Stimulated activated CD4-positive, alpha-beta T cell treated with anti-CD3 and anti-CD28 coated beads, Interleukin-15, amount 100 ng/mL, for 1 hour (primary cell): ENCODE measurements at places on chromosomes 13 and 19.

- DNase-seq, result no peak
Observed at GRCh38 chr13:79121286-79121685, 284.8 kb downstream of the RBM26 start.

- DNase-seq, result no peak
Observed at GRCh38 chr13:111420113-111420876, 99.9 kb downstream of the TEX29 start.

- DNase-seq, result no peak
Observed at GRCh38 chr13:73365681-73366080, 306.9 kb downstream of the KLF5 start.

DNA sequence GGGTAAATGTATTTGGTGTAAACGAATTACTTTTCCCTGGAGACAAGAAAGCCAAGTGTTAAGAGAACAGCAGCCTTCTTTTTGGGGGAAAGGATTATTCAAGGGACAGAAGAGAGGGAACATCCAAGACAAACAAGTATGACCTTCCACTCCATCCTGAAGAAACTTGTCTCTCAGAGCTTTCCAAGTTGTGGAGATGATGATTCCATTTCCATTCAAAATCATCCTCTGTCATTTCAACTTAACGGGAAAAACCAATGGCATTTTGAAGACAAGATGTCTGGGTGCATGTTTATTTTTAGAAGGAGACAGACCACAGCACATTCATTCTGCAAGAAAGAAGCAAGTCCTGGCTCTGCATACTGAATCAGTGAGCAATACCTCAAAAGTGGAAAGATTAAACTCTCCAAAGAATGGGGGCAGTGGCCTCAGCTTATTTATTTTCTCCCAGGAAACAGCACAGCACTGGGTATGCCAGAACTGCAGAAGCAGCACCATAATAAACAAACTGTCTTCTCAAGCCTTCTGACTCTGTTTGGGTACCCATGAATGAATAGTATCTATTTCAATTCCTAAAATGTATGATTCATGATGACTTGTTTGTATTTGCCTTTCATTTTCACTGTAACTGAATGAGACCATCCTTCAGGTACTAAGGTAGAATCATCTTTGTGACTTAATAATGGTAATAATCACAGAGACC lies 541.0 kb downstream of the RFC3 start:
- DNase-seq, result no peak

DNA sequence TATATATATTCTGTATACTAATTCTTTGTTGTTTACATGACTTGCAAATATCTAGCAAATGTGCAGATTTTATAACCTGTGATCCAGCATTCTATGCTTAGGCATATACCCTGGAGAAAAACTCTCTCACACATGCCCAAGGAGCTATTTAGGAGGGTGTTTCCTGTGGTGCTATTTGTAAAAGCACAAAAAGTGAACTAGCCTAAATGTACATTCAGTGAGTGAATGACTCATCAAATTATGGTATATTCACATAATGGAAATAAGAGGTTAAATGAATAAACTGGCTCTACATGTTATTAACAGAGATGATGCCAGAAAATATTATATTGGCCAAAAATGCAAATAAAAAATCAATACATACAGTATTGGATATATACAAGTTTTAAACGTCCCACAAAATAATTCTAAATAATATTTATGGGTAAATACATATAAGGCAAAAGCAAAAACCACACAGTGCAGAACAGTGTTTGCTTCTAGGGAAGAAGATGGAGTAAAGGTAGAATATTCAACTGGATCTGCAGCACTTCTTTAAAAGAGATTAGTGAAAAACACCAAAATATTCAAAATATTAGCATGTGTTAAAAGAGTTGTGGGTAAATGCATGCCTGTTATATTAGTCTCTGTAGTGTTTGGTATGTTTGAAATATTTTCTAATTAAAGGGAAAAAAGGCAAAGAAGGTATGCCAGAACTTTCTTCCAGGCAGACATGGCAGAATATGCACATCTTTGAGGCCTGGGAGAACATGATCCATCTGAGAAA lies 344.7 kb downstream of the KLF5 start:
- DNase-seq, result no peak

- no peak for DNase-seq
Observed at GRCh38 chr19:56291867-56292266, 19.3 kb downstream of the EDDM13 start.

- no peak for DNase-seq
Observed at GRCh38 chr19:7927605-7928333, 1.8 kb upstream of the CTXN1 start.

- DNase-seq, result no peak
Observed at GRCh38 chr19:35264268-35265125, 4.3 kb upstream of the USF2 start.

- DNase-seq, result peak; percentile 64
Observed at GRCh38 chr19:51422053-51422448, 4.6 kb upstream of the SIGLEC10 start.

GRCh38 chr13:21579754-21580316 lies 24.1 kb downstream of the MICU2 start:
- no peak for DNase-seq

GRCh38 chr13:46342538-46342937 lies 44.5 kb downstream of the RUBCNL start:
- DNase-seq, result no peak

DNA sequence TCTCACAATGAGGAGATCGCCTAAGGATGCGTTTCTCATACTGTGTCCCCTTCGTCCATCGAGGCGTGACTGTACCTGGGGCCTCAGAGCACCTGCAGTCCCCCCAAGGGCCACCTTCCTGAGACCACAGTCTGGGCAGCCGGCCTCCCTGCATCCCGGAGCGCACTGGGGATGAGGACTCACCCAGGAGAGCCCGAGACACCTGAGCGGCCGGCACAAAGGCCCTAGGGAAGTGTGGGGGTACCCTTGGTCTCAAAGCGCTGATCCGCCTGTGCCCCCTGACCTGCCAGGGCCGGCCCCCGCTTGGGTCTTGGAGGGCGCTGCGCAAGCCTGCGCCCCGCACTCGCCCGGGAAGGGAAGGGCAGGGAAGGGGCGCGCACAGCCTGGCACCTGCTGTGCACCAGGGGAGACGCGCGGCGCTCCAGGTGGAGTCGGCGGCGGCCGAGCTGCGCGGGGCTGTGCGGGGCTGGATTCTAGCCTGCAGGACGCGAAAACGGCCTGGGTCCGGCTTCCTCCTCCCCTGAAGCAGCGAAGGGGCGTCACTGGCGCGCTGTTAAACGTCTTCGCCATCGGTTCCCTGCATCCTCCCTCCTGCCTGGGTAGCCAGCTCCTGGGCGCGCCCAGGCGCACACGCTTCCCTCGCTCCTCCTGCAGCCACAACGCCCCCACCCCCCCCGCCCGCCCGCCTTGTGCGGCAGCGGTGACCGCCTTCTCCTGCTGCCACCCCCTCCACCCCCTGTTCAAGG lies 13.6 kb upstream of the USP29 start:
- DNase-seq, result no peak
